ENCODE measurements at places on chromosomes 7 and 10. TPM values are rescaled to one million over a fixed set of nuclear protein-coding genes. Genes with fewer than 3 reads are reported as not detected.

- DNase-seq = no peak
Measured at GRCh38 chr7:45108863-45109262, 2.6 kb downstream of the TBRG4 start.

Gene FKBP6
- not detected for total RNA-seq

DNA sequence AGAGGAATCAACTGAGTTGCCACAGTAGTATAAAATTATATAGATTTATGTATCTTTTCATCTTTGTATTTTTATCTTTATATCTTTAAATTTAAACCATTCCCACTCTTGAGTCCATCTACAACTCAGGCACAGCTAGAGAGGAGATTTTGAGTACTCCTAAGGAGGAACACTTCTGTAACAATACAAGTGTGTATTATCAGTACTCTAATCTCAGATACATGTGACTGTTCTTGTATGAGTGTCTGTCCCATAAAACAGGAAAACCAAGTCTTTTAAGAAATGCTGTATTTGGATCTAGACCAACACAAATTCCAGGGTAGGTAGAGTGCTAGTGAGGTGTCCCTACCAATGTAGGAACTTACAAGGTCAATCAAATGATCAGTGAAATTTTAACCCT lies 1428.0 kb upstream of the LRRTM3 start:
- no peak for DNase-seq

Gene CPEB3
- total RNA-seq = 6.2 TPM

Gene RFC2
- 17.1 TPM for total RNA-seq

Gene BAZ1B
- 66.9 TPM for total RNA-seq

- DNase-seq = no peak
Measured at GRCh38 chr10:52313256-52313932, 687 bp upstream of the DKK1 start.

DNA sequence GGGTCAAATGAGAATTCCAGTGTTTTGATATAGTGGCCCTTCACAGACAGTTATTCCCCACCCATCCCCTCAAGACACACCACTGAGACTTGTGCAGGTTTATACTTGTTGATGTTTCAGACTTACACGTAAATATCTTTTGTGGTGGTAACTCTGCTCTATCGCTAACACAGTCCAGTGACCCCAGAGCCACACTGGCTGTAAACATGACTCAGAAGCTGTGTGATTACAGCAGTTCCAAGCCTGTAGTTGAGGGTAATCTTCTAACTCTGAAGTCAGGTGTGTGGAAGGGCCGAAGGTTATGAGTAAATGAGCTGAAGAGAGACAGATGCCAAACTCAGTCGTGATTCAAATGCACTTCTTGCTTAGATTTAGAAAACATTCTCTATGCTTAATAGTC lies 19.4 kb downstream of the NOBOX start:
- DNase-seq = no peak

Gene TEX47
- not detected for total RNA-seq

Gene SPDYE5
- not detected for total RNA-seq

GRCh38 chr10:3516923-3517255 lies 268.1 kb downstream of the KLF6 start:
- DNase-seq = no peak

Gene ERCC6
- 33.5 TPM for total RNA-seq

- DNase-seq = no peak
Measured at GRCh38 chr10:86071758-86072157, 294.8 kb downstream of the GRID1 start.

- no peak for DNase-seq
Measured at GRCh38 chr7:116708861-116709260, 36.9 kb downstream of the MET start.

GRCh38 chr10:87716348-87716670 lies 56.6 kb downstream of the PAPSS2 start:
- DNase-seq = no peak

Gene ZNF746
- total RNA-seq = 19.3 TPM

Gene TMEM254
- total RNA-seq = 13.6 TPM

Gene CCDC172
- total RNA-seq = not detected

Gene TET1
- 10.4 TPM for total RNA-seq

GRCh38 chr7:137609500-137609899 lies 237.3 kb downstream of the DGKI start:
- DNase-seq = no peak

GRCh38 chr7:128304212-128304611 lies 39.5 kb downstream of the RBM28 start:
- no peak for DNase-seq

DNA sequence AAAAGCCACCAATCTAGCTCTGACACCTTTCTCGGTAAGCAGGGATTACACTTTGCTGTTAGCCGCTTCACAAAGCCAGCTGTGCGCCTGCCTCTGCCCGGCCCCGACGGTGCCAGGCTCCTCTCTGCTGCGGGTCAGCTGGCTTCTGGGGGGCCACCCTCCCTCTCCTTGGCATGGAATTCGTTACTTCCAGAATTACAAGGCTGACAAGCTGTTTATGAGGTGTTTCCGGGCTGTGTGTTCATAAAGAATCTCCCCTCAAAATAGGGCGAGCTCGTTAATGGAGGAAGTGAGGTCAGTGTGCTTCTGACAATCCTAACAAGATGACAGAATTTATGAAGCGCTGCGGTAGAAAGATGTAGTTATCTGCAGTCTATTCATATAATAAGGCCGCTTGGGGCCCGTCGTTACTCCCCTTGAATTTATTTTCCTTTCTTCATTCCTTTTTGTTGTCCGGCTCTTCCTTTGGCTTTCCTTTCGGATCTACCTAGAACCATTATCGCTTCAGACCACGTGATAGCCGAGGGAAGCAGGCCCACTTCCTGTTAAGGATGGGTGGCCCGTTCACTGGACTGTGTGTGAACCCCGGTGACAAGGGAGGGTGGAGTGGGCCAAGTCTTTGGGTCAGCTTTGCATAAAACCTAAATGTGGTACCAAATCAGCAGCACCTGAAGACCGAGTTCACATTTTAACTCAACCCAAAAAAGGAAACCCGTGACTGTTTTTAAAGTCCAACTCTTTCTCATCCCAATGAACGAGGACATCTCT lies 273.0 kb upstream of the YAE1 start:
- DNase-seq = no peak

DNA sequence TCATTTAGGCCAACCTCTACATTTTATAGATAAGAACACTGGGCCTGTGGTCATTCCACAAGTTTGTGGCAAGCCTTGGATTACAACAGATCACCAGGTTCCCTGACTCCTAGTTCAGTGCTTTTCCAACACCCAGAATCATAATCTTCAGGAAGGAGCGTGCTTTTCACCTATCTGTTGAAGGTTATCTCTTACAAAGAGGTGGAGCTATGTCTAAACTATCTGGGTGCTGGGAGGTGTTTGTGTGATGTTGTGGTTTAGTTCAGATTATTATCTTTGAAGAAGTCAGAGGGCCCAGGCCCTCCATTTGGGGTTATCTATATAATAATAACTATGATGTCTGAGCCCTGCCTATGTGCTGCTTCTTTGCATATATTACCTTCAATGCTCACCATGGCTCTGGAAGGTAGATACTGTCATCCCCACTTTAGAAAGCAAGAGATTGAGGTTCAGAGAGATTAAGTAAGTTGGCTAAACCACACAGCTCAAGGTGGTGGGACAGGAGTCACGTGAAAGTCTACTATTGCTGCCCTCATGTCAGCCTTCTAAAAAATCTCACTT lies 24.0 kb downstream of the IL2RA start:
- no peak for DNase-seq

GRCh38 chr7:17526621-17527020 lies 228.2 kb downstream of the AHR start:
- DNase-seq = no peak

DNA sequence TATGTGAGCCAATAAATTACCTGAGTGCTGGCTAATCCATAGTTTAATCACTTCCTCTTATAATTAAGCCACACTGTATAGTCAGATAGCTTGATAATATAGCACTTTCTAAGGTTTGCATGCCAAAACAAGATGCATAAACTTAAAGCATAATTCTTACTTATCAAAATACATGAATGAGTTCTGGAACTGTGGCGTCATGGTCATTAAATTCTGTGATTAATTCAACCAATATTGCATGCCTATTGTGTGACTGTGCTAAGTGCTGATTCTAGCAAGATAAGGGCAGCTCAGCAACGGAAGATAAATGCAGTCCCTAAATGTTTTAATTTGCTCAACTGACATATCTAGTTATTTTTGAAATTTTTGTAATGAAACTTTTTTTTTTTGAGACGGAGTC lies 29.7 kb downstream of the HOXA1 start:
- DNase-seq = no peak

GRCh38 chr7:105309235-105310169 lies 79.2 kb downstream of the SRPK2 start:
- no peak for DNase-seq
